ENCODE measurements at places on chromosomes 13 and 19. TPM values are rescaled to one million over a fixed set of nuclear protein-coding genes. Genes with fewer than 3 reads are reported as not detected.

Gene TMC4
- 0.54 TPM for total RNA-seq

Gene ZNF132
- 3.4 TPM for total RNA-seq

Gene ZNF284
- total RNA-seq = 1.7 TPM

Gene MEIS3
- total RNA-seq = not detected

Gene YIPF2
- 24.4 TPM for total RNA-seq

Gene PCDH9
- 0.14 TPM for total RNA-seq
